ENCODE measurements at places on chromosomes 16 and 17.

DNA sequence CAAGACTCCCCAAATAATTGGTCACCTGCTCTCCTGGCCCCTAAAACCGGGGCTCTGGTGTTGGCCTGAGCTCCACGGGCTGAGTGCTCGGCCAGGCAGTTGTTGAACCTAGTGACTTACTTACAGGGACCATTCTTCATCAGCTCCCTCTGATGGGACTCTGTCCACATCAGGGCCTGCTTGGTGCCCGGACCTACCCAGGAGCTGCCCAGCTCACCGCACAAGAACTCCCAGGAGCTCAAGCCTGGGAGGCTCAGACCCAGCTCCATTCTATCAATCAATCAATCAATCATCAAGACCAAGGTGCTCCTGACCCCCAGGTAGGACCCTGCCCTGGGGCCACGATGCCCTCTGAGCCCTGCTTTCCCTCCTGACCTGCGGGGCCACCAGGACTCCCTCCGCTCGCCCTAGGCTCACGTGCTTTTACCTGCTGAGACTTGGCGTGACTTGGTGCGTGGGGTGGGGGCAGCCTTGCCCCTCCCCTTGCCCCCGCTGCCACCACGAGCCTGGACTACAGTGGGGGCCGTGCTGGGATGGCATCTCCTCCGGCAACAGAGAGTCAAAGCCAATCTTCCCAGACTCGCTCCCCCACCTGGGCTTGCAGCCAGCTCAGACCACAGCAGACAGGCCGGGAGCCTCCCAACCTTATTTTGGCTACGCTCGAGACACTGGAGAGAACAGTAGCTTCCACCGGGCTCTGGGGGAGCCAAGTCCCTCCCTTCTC, 15.7 kb downstream of the IL34 start:
- DNase-seq = no peak

DNA sequence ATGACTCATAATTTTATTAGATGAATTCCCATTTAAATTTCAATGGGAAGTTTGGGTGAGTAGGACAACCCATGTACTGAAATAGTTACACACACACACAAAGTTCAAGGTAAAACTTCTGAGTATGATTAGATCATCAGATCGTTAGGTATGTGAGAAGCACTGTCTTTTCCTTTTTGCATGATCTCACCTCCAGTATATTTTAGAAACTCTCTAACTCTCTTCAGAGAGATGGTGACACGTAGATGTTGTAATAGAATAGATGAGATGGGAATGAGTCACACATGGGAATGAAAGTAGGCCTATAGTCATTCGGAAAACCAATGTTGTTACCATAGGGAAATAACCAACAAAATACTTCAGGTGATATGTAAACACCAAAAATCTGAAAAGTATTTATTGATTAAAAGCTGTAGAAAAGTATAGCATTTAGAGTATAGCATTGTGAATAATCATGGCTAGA, 22.2 kb downstream of the KRT23 start:
- DNase-seq = no peak

DNA sequence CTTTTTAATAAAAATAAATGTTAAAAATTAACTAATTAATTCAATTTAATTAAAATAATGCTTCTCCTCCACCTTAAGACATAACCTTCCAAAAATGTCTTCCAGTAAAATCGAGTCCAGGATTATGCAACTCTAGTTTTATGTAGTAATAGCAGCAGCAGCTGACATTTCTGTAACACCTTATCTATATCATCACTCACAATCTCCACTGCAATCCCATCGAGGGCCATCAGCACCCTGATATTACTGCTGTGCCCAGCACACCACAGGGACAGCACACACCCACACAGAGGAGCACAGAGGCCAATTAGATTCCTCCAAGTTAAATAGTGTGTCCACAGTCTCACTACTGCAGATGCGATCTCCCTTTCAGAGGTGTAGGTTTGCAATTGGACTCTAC, 2.9 kb downstream of the RPH3AL start:
- no peak for DNase-seq

- no peak for DNase-seq
These were observed 119.5 kb upstream of the TNRC6C start for GRCh38 chr17:77838748-77839697.

DNA sequence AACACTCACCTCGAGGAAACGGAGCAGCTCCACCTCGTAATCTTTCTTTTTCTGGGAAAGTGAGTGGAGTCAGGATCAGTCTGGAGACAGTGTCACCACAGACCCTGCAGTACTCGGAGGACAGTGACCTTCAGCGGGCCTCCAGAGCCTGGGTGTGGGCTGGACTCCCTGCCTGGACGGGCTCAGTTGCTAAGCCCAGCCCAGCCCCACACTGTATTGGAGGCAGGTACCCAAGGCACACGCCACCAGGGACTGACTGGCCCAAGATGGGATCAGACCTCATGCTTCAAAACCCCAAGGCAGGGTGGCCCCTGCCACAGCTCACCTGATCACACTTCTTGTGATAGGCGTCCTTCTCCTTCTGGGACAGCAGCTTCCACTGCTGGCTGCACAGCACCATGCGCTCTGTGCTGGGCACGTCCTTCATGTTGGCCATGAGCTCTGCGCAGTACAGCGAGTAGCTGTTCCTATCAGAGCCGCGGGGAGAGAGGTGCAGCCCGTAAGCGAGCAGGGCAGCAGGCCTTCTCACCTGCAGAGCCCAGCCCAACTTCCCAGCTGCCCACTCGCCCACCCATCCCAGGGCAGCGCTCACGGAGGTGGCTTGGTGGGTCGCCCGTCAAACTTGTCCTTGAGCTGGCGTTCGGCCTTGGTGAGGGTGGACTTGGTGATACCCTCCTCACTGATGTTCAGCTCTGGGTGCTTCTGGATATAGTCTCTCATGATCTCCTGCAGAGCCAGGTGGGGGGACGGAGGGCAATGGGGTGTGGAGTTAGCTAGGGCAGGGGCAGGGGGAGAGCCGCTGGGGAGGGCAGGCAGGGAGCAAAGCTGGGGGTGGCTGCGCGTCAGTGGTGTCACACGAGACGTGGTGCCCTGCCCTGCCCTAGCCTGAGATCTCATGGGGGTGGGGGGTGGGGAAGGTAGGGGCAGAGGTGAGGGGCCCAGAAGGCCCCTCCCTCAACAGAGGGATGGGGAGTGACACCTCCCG, 7.9 kb downstream of the UBTF start:
- DNase-seq = no peak

- DNase-seq = no peak
These were observed 166.7 kb downstream of the CPPED1 start for GRCh38 chr16:12637002-12637401.

DNA sequence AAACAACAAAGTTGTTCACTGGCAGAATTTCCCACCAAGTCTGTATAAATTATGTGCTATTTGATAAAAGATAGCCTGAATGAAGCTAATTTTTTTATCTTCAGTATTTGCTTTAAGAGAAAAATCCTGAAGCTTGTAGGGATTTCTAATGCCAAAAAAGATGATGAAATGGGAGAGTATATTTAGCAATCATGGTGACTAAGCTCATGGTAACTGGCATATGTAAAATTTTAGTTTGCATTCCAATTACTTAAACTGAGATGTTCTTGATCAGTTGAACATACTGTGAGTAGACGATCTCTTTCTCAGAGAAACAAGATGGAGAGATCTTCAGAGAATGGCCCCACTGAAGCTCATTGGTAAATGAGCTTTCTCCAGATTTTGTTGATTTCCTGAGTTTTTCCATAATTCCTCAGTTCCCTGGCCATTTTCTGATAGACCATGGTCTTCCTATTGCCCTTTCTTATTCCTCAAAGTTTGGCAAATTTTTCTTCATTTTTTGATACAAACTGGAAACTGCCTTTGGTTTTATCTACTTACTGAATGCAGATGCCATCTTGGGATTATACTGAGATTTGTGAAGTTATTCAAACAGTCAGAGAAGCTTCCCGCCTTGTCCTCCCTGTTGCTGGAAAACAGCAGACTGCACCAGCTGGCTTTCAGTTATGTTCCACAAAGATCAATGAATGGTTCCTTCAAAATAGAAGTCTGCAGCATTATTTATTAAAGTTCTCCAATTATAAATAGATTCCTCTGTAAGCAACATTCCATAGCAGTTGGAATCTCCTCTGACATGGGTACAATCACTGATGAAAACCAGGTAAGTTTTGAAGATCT, 68.3 kb upstream of the ALOX12 start:
- no peak for DNase-seq

- DNase-seq = peak; percentile 34
These were observed 577 bp downstream of the GSPT1 start for GRCh38 chr16:11915114-11915643.

GRCh38 chr17:68260051-68260762, 12.4 kb downstream of the AMZ2 start:
- DNase-seq = no peak

- no peak for DNase-seq
These were observed 20.0 kb downstream of the BAIAP2 start for GRCh38 chr17:81054881-81055370.

DNA sequence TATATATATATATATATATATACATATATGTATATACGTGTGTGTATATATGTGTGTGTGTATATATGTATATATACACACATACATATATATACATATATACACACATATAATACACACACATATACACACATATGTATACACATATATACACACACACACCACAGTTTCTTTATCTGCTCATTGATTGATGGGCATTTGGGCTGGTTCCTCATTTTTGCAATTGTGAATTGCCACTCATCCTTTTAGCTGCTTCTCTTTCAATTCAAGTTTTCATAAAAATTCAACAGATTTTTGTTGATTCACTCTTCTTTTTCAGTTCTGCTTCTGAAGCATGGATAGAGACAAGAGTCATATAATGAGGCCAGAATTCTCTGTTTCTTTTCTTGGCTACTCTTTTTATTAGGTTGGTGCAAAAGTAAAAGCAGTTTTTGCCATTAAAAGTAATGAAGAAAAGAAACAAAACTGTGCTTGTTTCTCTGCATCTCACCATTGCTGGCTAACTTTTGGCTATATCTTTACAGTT, 44.5 kb downstream of the SLFN5 start:
- no peak for DNase-seq

- no peak for DNase-seq
These were observed 53.4 kb downstream of the BEAN1 start for GRCh38 chr16:66480265-66481080.

GRCh38 chr16:30185683-30186421, 2.5 kb downstream of the CORO1A start:
- peak; percentile 68 for DNase-seq

DNA sequence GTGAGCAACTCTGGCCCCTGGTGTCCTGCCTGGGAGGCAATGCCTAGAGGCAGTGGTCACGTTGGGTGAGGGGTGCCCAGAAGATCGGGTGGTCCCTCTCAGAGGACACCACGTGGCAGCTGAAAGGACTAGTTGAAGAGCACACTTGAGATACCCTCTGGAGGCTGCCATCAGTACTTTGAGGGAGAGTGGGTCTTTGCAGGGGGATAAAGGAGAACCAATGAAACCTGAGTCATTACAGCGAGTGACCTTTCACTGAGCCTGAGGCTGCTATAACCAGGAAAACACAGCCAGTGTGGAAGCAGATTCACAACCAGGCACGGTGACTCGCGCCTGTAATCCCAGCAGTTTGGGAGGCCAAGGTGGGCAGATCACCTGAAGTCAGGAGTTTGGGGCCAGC, 18.9 kb downstream of the CA4 start:
- DNase-seq = no peak

- no peak for DNase-seq
These were observed 24.9 kb downstream of the AMFR start for GRCh38 chr16:56400458-56400857.

DNA sequence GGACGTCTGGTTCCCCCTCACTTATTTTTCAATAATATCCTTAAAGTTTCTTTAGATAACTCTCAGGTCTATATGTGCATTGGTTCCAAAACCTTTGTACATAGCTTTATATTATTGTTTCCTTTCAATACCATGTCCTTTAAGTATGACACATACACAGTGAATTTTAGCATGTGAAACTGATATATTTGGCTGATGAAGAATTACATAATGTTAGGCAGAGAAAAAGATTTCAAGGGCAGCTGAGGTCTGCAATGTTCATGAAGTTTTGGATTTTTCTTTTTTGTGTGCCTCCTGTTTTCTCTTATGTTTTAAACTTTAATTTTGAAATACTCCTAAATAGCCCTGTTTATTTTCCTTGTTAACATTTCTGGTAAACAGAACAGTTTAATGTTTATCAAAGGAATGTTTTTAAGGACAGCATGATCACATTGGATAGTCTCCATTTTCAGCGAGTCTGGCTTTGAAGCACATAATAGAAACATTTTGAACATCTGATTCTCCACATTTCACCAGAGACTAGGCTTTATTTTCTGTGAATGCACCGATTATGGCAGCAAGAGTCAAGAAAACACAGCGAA, 32.9 kb upstream of the FBXO47 start:
- DNase-seq = no peak

DNA sequence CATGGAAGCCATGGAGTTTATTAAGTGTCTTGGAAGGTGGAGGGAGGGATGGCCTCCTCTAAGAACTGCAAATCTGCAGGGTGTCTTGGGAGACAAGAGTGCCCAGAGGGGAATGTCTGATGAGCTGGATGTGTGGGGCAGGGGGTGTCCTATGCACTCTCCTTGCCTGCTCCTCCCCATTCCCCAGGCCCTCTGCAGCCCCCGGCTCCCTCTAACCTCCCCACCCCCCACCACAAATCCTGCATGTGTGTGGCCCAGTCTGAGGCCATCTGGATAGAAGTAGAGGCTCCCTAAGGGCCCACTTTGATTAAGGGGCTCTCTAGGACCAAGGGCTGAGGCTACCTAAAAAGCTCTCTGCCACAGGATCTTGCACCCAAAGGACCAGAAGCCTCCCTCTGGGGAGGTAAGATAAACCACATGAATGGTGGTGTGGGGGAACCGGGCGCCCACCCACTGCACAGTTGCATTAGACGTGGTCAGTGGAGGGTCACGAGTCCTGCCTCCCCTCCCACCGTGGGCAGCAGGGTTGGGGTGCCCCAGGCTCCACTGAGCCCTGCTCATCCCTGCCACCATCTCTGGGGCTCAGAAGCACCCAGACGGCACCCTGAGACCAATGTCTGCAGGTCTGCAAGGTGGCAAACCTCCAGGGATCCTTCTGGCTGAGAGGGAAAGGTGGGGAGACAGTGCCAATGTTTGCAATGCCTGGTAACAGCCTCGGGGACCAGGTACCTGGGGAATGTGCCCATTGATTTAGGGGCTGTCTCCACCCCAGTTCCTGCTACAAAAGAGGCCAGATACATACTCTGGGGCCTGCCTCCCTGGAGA, 618 bp downstream of the AANAT start:
- no peak for DNase-seq

GRCh38 chr16:84513123-84513522, 8.7 kb upstream of the MEAK7 start:
- DNase-seq = no peak

DNA sequence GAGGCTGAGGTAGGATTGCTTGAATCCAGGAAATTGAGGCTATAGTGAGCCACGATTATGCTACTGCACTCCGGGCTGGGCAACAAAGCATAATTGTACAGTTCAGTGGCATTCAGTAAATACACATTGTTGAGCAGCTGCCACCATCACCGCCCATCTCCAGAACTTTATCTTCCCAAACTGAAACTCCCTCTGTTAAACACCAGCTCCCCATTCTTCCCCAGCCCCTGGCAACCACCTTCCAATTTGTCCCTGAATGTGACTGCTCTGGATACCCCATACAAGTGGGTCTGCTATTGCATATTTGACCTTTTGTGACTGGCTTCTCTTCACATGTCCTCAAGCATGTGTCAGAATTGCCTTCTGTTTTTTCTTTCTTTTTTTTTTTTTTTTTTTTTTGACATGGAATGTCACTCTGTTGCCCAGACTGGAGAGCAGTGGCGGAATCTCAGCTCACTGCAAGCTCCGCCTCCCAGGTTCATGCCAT, 2.9 kb downstream of the RPL38 start:
- DNase-seq = no peak

Data from stimulated activated CD4-positive, alpha-beta T cell treated with anti-CD3 and anti-CD28 coated beads, Interleukin-2, amount 100 ng/mL, for 48 hours (primary cell).